ENCODE measurements at places on chromosomes 6 and 20.

- DNase-seq = no peak
These were observed 84.0 kb upstream of the SALL4 start for GRCh38 chr20:51886341-51886740.

GRCh38 chr20:62688855-62689460 is 19.7 kb upstream of the NTSR1 start:
- no peak for DNase-seq

- no peak for DNase-seq
These were observed 349.2 kb downstream of the ZFAND3 start for GRCh38 chr6:38168699-38169098.

- no peak for DNase-seq
These were observed 14.5 kb upstream of the CYP24A1 start for GRCh38 chr20:54188132-54188849.

- no peak for DNase-seq
These were observed 120.6 kb downstream of the MMUT start for GRCh38 chr6:49342410-49342809.

GRCh38 chr20:17835934-17836300 is 132.7 kb downstream of the SNX5 start:
- DNase-seq = no peak

GRCh38 chr6:91654357-91654756 is 1067.5 kb upstream of the MAP3K7 start:
- DNase-seq = no peak

DNA sequence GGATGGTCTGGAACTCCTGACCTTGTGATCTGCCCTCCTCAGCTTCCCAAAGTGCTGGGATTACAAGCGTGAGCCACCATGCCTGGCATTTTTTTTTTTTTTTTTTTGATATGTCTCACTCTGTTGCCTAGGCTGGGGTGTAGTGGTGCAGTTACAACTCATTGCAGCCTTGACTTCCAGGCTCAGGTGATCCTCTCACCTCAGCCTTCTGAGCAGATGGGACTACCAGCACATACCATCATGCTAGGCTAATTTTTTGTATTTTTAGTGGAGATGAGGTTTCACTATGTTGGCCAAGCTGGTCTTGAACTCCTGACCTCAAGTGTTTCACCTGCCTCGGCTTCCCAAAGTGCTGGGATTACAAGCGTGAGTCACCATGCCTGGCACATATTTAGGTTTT is 34.3 kb downstream of the PHF20 start:
- DNase-seq = no peak

GRCh38 chr20:34536798-34537394 is 20.7 kb downstream of the DYNLRB1 start:
- DNase-seq = no peak

DNA sequence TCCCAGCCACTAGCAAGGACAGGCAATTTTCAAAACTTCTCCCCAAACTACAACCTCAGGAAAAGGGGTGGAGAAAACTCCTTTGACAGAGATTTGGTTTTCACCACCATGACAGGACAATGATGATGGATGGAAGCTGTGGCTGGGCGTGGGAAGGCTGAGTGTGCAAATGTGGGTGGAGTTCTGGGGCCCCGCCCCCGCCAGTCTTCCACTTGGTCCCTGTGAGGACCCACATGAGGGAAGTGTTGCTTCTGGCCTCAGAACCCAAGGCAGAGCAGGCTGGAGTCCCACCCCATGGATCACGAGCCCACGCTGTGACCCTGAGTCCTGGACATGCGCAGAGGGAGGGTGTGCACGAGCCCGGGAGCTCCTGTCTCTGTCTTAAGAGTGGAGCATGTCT is 21.5 kb upstream of the MRGBP start:
- DNase-seq = no peak

DNA sequence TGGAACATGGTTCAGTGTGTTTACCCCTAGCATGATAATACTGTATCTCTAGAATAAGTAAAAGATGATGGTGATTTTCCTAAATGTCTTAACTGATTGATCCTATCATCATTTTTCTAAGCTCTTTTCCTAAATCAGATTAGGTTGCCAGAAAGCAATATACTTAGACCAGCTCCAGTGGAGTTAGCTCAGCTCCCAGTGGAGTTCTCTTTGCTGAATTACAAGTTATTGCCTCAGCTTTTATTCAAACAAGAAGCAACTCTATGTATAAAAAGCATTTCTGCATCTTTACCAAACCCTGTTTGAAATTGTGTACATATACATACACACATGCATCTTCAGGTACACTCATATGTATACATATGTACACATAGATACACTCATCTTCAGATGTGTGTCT is 44.9 kb downstream of the SNX9 start:
- DNase-seq = no peak

GRCh38 chr20:40506537-40506939 is 182.5 kb downstream of the MAFB start:
- no peak for DNase-seq

- DNase-seq = no peak
These were observed 94.9 kb downstream of the OGFRL1 start for GRCh38 chr6:71383476-71383875.

- no peak for DNase-seq
These were observed 29.3 kb downstream of the DOP1A start for GRCh38 chr6:83096791-83097190.

DNA sequence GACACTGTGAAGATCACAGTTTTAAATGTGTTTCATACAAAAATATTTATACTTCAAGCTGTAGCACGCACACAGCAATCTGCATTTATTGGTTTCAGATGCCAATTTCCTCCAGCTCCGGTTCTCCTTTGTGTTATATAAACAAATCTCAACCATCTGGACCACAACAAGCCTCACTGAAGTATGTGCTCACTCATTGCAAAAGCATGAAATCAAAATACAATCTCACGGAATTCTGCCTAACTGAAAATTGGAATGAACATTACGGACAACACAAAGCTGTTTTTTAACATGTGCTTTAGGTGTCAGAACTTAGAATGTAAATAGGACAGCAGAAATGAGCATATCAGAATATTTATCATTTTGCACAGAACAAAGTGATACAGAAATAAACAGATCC is 38.0 kb downstream of the RCAN2 start:
- DNase-seq = no peak

DNA sequence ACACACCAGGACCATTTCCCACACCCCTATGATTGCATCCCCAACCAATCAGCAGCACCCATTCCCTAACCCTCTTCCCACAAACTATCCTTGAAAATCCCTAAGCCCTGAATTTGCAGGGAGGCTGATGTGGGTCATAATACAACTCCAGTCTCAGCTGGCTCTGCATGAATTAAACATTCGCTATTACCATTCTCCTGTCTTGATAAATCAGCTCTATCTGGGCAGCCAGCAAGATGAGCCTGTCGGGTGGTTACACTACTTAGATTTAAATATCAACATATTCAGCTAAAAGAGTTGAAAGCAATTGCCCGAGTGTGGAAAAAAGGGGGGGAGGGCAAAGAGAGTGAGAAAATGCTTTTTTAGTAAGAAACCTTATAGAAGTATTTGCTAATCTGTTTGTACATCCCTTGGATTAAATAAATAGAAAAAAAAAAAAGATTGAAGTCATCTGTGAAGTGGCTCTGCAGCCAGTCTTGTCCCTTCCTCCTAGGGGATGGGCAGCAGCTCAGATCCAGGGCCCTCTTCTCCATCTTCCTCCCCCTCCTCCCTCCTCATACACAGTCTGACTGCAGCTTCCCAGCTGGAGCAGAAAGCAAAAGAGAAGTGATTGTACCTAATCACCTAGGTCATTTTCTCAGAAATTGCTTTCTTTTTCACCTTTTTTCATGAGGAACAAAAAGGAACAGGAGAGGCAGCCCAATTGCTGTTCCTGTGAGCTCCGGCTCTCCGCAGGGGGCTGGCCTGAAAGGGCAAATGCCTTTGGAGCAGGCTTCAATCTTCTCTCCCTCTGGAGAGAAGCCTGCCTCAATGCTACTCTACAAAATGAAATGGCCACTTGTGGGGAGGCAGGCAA is 356.6 kb upstream of the SULF2 start:
- DNase-seq = no peak

Data from forelimb muscle (tissue), 1 donor.